Myometrial cell (primary cell): ENCODE measurements at places on chromosomes 4 and X. TPM values are rescaled to one million over a fixed set of nuclear protein-coding genes. Genes with fewer than 3 reads are reported as not detected.

Gene ABCG2
- 0.29 and 1.2 TPM in 2 replicates for total RNA-seq

Gene RNF128
- 0.18 TPM in 1 of 2 replicates, not detected in the other for total RNA-seq

Gene FATE1
- total RNA-seq = not detected in 2 replicates

Gene GABRQ
- total RNA-seq = 0.29 and 0.53 TPM in 2 replicates

Gene CTAG1A
- not detected in 2 replicates for total RNA-seq

Gene PAGE4
- total RNA-seq = not detected in 2 replicates

Gene MFSD8
- 14.5 and 20.5 TPM in 2 replicates for total RNA-seq

Gene SCML2
- 0.29 and 0.71 TPM in 2 replicates for total RNA-seq

Gene IGSF1
- total RNA-seq = not detected in 2 replicates

Gene JADE3
- total RNA-seq = 0.53 and 1.7 TPM in 2 replicates

Gene FDCSP
- total RNA-seq = not detected in 2 replicates

Gene RIBC1
- 1.2 and 1.7 TPM in 2 replicates for total RNA-seq
